ENCODE measurements at places on chromosomes 2 and 18. TPM values are rescaled to one million over a fixed set of nuclear protein-coding genes. Genes with fewer than 3 reads are reported as not detected.

- DNase-seq, result no peak
Observed at GRCh38 chr18:49019446-49020045, 68.8 kb upstream of the SMAD7 start.

- no peak for DNase-seq
Observed at GRCh38 chr2:40440835-40441234, 11.1 kb downstream of the SLC8A1 start.

DNA sequence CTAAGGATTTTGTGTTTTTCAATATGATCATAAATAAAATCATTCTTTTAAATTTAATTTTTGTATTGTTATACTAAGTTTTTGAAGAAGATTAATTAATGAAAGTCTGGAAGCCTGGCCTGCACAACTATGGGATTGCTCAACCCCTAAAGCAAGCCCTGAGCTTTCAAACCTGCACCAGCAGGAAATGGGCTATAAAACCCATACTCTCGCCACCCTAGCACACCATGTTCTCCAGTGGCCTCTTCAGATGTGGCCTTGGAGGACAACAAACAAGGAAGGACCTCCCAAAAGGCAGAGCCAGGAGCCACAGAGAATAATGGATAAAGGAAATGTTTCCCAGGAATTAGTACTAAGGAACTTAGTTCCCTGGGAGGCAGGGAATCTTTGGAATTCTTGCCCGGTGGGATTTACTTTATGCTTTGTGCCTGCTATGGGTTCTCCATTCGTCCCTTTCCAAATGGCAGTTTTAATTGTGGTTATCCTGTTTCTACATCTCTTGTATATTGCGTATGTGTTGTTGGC is 212.5 kb downstream of the ZFP36L2 start:
- no peak for DNase-seq

DNA sequence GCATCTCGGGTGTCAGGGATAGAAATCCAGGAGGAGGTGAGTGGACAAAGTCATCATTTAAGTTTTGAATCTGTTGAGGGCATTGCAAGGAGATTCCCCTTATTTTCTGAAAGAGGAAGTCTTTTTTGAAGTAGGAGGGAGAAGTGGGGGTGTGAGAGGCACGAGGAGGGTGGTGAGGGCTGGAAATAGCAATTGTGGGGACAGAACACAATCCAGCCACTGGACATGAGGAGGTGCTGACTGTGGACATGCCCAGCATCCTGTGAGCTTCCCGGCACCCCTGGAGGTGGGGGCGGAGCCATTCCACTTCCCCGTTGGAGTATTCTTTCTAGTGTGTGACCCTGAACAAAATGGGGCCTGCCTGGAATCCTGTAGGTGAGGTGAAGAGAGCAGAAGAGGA is 310.7 kb upstream of the EPAS1 start:
- DNase-seq, result no peak

CIB4 gene
- not detected for total RNA-seq

OSBPL6 gene
- total RNA-seq, result 2.0 TPM

Data from progenitor cell of endocrine pancreas (in vitro differentiated cells).